ENCODE measurements at places on chromosomes 7 and 10.

DNA sequence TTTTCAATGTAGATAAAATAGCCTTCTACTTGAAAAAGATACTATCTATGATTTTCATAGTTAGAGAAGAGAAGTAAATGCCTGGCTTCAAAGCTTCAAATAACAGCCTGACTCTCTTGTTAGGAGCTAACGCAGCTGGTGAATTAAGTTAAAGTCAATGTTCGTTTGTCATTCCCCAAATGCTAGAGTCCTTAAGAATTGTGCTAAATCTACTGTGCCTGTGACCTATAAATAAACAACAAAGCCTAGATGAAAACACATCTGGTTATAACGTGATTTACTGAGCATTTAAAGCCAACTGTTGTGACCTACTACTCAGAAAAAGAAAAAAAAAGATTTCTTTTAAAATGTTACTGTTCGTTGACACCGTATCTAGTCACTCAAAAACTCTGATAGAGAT lies 134.7 kb downstream of the POLR1F start:
- no peak for DNase-seq

DNA sequence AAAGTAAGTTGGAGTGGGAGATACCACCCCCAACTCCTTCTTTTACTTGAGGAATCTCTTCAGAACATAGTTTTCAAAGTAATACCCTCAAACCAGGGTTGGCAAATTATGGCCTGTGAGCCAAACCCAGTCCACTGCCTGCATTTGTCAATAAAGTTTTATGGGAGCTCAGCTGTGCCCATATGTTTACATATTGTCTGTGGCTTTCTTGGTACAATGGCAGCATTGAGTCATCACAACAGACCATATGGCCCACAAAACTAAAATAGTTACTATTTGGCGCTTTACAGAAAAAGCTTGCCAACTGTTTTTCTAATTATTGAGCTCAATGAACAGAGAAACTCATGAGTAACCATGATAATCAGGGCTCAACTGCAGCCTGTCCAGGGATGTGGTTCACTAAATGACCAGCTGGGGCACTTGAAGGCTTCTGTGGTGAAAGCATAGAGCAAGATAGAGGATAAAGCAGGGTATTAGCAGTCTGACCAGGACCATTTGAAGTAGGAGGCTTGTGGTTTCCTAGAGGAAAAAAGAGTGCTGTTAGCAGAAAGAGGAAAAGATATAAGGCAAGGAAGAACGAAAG lies 196.0 kb upstream of the GRB10 start:
- DNase-seq, result no peak

DNA sequence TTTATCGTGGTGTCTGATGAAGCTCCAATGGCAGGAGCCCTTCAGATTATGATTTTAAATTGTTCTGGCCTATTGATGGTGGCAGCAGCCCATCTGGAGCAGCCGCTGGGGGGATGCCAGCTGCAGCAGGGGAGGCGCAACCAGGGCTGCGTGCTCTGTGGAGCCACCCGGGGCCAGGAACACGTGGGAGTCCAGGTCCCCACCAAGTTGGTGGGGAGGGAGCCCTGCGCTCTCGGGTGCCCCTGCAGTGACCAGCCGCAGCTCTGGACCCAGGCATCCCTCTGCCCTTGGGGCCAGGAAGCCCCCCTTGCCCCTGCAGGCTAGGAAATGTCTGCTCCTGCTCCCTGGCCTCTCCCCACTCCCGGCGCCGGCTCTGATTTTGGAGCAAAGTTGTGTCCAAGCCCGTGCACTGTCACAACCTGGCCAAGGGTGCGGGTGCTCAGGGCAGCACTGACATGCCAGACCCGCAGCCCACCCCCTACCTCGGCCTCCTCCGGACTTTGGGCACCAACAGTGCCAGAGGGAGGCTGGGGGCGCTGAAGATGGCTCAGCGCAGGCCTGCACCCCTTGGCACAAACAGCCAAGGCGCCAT lies 147.2 kb upstream of the ADO start:
- no peak for DNase-seq

DNA sequence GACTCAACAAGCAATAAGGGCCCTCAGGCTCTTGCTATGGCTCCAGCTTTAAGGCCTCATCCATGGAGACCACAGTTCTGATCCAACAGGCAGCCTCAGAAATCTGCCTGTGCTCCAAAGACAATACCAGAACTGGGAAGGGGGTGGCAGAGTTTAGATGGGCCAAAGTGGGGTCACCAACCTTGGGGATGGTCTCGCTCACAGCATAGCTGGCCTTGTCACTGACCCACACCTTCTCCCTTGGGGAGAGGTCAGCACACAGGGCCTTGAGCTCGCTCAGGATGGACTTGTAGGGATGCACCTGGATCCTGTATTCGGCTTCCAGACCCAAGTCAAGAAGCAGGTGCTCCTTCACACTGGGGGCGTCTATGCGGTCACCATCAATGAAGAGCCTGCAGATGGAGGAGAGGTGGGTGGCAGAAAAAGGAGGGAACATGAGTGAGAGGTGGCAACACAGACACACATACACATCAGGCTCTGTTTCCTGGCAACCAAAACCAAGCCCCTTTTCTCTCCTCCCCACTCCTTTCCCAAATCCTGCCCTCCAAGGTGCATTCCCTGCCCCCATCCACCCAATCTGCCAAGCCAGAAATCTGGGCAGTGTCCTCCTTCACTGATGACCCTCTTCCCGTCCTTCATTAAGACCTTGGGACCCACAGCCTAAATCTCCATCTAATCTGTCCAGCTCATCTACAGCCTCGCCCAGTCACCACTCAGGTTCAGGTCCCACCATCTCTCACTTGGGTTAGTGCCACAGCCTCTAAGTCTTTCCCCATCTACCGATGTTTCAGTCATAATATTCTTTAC lies 40.9 kb downstream of the XPNPEP1 start:
- no peak for DNase-seq

DNA sequence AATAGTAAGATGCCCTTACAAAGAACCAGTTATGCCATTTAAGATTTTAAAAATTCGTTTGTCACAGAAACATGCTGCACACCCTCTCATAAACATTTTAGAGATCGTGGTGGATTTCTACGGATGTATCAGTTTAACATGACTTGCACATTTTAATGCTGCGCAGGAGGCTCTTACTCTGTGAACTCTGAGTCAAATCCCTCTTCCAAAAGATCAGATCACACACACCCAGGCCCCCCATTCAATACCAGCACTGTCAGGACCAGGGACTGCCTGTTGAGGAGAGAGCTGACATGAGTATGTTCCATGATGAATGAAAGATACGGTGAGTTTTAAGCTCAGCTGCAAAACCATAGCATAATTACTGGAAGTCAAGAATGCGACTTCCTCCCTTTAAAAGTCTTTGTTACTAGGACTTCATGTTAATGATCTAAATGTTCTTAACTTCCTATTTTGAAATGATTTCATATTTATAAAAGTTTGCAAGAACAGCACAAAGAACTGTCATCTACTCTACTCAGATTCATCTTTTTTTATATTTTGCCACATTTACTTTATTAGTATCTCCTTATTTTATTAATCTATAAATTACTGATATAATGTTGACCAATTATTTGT lies 500.2 kb downstream of the GLRX3 start:
- no peak for DNase-seq

DNA sequence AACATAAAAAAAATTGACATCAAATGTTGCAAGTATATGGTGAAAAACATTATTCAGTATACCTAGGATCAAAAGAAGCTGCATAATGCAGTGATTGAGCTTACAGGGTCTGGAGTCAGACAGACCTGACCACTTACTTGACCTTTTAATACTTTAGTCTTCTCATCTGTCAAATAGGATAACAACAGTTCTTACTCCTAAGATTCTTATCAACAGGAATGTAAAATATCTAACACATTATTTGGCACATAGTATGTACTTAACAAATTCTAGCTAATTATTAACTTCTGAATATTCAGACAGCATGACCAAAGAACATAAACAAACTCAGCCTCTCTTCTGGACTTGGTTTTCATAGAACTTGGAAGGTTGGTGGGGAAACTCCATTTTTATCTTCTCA lies 45.6 kb upstream of the PIP4K2A start:
- DNase-seq, result no peak

DNA sequence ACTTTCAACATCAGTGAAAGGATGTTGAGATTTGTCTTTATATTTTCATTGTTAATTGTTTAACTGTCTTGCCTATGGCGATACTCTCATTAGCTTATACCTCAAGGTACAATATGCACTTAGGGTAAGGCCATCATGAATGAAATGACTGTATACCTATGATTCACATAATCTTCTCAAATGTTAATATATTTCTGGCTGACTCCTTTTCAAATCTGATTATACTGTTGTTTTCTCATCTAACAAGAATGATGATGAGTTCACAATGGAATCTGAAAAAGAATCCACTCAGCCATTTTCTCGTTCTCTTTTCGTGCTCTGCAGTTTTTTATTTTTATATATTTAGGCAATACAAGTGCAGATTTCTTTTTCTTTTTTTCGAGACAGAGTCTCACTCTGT lies 159.1 kb downstream of the ARHGAP12 start:
- DNase-seq, result no peak

DNA sequence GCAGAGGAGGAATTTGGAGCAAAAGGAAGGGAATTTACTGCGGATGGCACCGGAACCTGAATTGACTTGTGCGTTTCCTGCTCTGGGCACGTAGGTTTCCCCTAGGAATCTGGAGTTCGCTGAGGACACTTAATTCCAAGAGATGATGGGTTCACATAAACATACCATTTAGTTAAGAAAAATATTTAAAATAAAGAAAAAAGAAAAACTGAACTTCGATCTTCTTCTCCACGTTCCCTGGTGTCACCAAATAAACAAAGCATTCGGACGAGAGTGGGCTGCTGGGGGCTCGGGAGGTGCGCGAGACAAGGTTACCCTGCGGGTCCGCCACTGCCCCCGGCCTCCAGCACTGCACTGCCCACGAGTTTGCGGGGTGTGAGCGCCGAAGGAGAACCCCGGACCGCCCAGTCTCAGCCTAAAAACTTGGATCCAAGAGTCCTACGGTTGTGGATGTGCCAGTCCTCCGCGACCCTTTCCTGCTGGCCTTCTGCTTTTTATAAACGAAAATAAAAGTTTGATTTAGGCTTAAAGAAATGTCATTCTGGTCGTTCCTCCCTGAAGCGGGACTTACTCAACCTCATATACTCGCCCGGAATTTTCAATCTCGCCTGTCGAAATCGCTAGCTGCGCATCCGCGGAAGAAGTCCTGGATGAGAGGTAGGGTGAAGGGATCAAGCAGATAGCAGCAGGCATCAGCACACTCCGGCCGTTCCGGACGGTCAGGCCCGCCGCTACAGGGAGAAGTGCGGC lies 30.3 kb downstream of the SKIDA1 start:
- no peak for DNase-seq

GRCh38 chr7:155356323-155357105 lies 58.8 kb downstream of the INSIG1 start:
- DNase-seq, result no peak

DNA sequence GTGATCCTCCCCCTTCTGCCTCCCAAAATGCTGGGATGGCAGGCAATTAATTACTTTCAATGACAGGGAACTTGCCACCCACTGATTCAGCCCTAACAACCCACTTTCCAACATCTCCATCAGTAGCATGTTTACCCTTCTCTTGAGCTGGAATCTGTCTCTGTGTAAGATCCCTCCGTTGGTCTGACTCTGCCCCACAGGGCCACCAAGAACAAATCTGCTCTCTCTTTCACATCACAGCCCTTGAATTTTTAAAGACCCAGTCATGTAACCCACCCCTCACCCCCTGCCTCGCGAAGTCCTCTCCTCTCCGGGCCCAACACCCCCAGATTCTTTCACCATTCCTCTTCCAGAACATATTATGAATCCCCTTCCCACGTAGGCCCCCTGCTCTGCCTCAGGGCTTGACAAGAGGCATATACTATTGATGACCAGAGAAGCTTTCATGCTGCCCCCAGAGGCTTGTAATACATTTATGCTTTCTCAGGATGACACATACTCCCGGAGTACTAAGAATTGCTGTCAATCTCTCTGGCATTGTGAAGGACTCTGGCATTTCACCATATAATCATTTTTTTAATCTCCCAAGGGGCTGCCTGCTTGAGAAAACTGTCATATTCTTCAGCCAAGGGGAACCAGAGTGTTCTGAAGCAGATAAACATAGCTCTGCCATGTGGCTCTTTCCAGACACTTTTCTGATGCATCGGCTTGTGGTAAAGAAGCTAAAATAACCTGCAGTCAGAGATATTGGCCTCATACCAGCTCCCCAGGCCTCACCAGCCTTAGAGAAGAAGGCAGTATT lies 179.2 kb upstream of the AUTS2 start:
- DNase-seq, result no peak

DNA sequence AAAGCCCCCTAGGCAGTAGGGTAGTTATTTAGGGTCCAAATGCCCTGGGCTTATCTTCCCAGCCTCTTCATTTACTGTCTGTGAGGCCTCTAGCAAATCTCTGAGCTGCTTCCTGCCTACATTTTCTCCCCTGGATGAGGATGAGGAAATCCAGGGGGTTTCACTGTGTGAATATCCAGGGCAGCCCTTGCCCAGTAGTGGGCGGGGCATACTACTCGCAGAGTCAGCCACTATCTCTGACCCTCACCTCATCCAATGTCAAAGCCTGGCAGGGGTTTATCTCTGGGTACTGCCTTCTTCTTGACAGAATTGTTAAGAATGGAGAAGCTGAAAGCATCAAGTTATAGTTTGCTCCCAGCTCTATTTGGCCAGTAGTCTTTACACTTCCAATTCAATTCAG lies 48.9 kb downstream of the CUZD1 start:
- no peak for DNase-seq

DNA sequence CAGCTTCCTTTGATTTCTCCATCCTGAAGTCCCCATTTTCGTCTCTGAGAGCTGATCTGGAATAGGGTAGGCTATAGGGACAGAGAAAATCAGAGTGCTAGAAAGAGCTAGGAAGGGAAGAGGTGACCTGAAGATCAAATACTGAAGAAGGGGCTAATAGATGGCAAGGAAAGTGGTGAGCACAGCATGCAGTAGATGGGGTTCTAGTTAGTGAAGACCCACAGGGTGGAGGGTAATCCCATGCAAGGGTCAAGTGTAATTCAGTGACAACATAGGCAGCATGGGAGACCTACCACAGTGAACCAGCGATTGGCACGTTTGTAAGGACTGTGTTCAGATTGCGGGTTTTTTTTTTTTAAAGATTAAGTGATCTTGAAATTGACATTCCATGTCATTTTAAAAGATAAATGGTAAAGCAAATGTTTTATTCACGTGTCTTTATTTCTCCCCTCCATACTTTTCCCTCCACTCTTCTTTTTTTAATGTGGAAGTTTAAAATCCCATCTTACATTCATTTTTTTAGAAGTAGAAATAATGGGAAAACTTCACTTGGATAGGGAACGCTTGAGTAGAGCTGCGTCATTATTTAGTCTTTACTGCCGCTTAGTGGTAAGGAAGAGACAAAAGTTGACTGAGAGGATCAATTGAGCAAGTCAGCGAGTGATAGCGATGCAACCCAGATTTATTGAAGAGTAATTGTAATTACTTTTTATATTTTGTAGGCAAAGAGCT lies 21.0 kb upstream of the ABI1 start:
- DNase-seq, result no peak

- no peak for DNase-seq
These were observed 655.1 kb downstream of the INHBA start for GRCh38 chr7:41047789-41048191.

- DNase-seq, result no peak
These were observed 13.8 kb downstream of the DAGLB start for GRCh38 chr7:6433784-6434615.

GRCh38 chr7:138890499-138891445 lies 90.4 kb downstream of the KIAA1549 start:
- DNase-seq, result no peak
